ENCODE measurements at places on chromosomes 7 and 10. TPM values are rescaled to one million over a fixed set of nuclear protein-coding genes. Genes with fewer than 3 reads are reported as not detected.

Gene PKD2L1
- total RNA-seq: 0.71 TPM

Gene PODXL
- total RNA-seq: 27.3 TPM

Gene PRPS1L1
- not detected for total RNA-seq

Gene PRR15
- total RNA-seq: 1.6 TPM

Gene IDI2
- not detected for total RNA-seq

DNA sequence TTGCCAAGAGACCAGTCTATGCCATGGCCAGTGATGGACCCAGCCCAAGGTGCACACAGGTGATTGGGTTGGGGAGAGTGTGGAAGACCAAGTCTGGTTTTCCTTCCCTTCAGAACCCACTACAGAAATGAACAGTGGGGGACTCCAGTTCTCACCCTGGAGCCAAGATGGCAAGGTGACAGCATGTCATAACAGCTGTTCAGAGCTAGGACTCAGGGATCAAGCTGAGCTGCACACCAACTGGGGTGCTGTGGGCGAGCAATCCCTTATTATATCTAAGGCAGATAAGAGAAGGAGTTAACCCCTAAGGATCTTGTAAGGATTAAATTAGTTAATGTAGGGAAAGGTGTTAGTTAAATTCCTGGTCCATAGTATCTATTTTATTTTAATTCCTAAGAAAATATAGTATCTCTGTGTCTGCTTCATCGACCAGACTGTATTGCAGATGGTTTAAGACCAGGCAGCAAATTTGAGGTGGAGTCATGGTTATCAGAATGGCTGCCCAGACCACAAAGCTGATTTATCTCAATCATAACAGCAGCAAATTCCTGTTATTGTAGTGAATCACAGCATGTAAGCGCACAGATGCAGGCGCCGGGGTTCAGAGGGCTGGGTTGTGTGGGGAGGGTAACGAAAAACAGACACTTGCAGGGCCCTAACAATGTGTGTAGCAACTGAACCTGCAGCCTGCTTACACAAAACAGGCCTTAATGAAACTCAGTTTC is 208.7 kb upstream of the ZNF32 start:
- peak overlapping the region; percentile 30 for H3K27ac ChIP-seq
- H3K4me3 ChIP-seq: no peak overlapping the region
- no peaks in the 10 kb centered on the region for H3K36me3 ChIP-seq
- DNase-seq: no peak
- no peaks in the 10 kb centered on the region for H3K27me3 ChIP-seq

GRCh38 chr7:102289057-102289456 is 2.4 kb downstream of the SH2B2 start:
- no peak for DNase-seq
- no peaks in the 10 kb centered on the region for H3K4me1 ChIP-seq
- no peak overlapping the region for H3K27ac ChIP-seq
- H3K27me3 ChIP-seq: no peaks in the 10 kb centered on the region

GRCh38 chr10:75211007-75211691 is 553 bp downstream of the VDAC2 start:
- no peaks in the 10 kb centered on the region for H3K36me3 ChIP-seq
- no peak for DNase-seq
- peak overlapping the region; percentile 20 for H3K27ac ChIP-seq
- H3K27me3 ChIP-seq: no peaks in the 10 kb centered on the region

DNA sequence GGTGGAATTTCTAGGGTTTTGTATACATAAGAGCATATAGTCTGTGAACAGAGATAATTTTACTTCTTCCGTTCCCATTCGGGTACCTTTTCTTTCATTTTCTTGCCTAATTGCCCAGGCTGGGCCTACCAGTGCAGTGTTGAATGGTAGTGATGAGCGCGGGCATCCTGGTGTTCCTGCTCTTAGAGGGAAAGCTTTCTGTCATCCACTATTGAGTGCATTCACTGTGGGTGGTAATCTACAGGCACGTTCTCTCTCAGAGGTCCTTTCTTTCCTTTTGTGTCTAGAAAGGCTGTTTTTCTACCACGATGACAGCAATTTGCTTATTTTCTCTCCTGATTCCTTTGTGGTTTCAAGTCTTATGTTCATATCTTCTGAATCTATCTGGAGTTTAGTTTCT is 65.0 kb downstream of the INPP5A start:
- H3K36me3 ChIP-seq: no peaks in the 10 kb centered on the region
- H3K4me3 ChIP-seq: no peak overlapping the region
- H3K27ac ChIP-seq: no peak overlapping the region
- peaks cover 4% of the 10 kb centered on the region for H3K4me1 ChIP-seq
- no peaks in the 10 kb centered on the region for H3K27me3 ChIP-seq

DNA sequence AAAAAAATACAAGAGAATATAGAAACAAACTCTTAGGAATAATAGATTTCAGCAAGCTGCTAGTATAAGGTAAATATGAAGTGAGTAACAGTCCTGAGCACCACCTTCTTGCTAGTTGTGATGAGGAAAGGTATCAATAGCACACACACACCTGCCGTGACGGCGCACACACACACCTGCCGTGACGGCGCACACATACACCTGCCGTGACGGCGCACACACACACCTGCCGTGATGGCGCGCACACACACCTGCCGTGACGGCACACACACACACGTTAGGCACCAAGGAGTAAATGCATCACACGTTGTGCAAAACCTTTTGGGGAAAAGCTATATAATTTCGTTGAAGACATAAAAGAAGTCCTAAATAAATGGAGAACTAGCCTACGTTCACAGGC is 4.7 kb upstream of the JAKMIP3 start:
- DNase-seq: no peak
- no peak overlapping the region for H3K27ac ChIP-seq
- no peaks in the 10 kb centered on the region for H3K4me1 ChIP-seq
- H3K27me3 ChIP-seq: no peaks in the 10 kb centered on the region
- H3K36me3 ChIP-seq: no peaks in the 10 kb centered on the region
- no peak overlapping the region for H3K4me3 ChIP-seq

DNA sequence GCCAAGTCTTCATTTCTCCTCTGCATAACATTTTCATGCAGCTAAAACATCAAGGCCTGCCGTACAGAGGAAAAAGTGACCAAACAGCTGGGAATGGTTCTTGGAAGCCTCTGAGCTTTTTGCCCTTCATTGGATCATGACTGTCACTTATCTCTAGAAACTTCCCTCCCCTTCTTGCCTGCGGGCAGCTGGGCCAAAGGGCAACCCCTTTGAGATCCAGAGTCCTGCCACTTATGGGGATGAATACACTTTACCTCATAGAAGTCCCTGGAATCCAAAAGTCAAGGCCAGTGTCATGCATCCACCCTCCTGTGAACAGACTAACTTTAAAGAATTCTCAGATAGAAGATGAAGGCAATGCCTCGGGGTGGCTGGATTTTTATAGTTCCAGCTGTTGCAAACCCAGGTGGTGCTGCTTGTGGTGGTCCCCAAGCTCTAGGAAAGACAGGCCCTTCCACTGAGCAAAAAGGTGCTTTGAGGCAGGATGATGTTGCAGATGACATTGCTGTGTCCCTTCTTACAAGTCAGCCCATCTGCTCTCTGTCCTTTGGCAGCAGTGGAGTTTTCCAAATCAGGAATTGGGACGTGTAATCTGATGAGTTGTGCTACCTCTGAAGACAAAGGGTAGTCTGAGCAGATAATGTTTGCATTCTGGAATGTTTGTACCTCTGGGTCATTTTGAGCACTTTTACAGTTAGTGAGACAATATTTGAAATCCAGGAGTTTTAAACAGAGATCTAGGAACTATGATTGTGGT is 64.2 kb downstream of the LRMDA start:
- H3K4me3 ChIP-seq: no peak overlapping the region
- H3K27ac ChIP-seq: no peak overlapping the region

- H3K4me1 ChIP-seq: no peaks in the 10 kb centered on the region
- no peak for DNase-seq
- H3K4me3 ChIP-seq: no peak overlapping the region
- H3K27me3 ChIP-seq: no peaks in the 10 kb centered on the region
- H3K27ac ChIP-seq: no peak overlapping the region
These were observed 116.6 kb upstream of the FOXP2 start for GRCh38 chr7:114298011-114298410.

DNA sequence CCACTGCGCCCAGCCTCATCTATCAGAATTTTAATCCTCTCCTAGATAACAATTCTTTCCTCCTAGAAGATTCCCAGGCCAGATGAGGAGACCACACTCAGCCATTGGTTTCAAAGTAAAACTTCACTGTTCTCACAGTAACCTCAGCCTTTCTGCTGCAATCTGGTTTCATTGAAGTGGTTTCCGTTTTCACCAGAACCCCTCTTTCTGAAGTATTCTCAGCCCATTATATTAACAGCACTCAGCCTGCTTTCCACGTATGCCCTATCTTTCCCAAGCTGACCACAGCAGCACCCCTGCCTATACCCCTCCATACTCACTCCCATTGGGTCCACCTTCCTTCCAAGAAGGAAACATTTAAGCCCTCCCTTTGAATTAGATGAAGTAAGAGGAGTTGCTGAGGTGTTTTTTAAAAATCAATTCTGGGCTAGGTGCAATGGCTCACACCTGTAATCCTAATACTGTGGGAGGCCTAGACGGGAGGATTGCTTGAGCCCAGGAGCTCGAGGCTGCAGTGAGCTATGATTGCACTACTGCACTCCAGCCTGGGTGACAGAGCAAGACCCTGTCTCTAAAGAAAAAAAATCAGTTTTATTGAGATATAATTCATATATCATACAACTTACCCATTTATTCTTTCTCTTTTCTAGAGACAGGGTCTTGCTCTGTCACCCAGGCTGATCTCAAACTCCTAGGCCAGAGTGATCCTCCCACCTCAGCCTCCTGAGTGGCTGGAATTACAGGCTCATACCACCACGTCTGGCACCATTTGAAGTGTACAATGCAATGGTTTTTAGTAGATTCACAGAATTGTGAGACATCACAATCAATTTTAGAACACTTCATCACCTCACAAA is 11.3 kb downstream of the PLAU start:
- DNase-seq: no peak
- no peaks in the 10 kb centered on the region for H3K36me3 ChIP-seq
- H3K4me1 ChIP-seq: no peaks in the 10 kb centered on the region
- H3K4me3 ChIP-seq: no peak overlapping the region
- H3K27me3 ChIP-seq: no peaks in the 10 kb centered on the region

DNA sequence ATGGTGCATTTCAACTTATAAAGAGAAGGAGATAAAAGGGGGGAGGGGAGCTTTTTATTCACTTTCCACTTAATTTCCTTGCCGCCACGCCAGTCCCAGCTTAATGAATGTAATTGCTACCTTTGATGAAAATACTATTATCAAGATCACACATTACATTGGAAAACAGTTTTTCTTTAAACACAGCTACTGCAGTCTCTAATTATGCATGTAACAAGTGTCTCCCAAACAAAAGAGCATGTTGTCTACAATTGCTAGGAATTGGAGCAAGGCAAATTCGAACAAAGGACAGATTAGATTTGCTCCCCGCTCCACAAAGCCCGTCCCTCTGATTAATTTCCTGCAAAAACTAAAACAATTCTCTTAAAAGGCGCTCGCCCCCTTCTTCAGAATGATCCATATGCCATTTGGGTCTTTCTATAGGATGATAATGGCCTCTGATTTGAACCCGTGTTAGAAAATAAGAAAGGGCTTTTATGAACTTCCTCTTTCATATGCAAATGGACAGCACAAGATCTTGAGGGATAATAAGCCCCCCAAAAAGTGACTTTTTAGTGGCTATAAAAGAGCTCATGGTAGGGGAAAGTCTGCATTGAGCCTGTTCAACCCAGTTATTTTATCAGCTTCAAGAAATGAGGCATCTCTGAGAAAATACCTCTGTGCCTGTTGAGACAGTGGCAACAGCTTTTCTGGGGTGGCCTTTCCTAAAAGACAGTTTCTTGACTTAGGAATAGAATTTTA is 60.6 kb downstream of the ACADSB start:
- no peaks in the 10 kb centered on the region for H3K27me3 ChIP-seq
- no peak overlapping the region for H3K4me3 ChIP-seq
- H3K36me3 ChIP-seq: no peaks in the 10 kb centered on the region
- no peak for DNase-seq

- H3K4me3 ChIP-seq: no peak overlapping the region
- H3K36me3 ChIP-seq: no peaks in the 10 kb centered on the region
- peak overlapping the region; percentile 88 for H3K27ac ChIP-seq
- no peaks in the 10 kb centered on the region for H3K4me1 ChIP-seq
- DNase-seq: no peak
These were observed 2.2 kb downstream of the STN1 start for GRCh38 chr10:103915796-103916195.

DNA sequence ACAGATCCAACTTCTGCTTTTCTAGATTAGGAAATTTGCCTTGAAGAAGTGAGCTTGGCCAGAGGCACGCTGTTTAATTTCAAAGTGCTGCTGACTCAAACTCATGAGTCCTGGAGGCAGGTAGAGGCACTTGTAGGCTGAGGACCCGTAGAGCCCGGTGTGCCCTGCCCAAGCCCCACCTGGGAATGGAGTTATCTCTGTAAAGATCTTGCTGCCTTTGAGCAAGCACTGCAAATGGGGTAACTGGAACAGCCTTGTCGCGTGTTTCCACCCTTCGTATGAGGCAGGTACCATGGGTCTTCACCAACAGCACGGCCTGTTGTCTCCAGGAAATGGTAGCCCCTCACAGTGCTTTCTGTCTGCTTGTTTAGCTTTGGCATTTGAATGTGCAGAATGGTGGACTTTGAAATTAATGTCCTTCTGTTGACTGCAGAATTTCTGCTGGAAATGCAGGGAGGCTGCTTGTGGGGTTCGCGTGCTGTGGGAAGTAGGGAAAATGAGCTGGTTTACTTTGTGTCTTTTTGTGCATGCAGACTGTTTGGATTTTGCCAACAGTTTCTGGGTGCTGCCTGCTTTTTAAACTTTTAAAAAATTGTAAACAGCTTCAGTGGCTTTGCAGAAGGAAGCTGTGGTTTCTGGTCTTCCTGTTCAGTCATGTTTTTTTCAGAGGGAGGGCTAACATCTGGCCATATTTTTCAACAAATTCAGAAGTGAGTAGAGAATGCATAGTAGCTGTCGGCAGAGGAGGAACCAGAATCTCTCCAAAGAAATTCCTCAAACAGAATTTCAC is 27.2 kb downstream of the CCM2 start:
- H3K36me3 ChIP-seq: no peaks in the 10 kb centered on the region
- H3K27ac ChIP-seq: no peak overlapping the region
- no peaks in the 10 kb centered on the region for H3K4me1 ChIP-seq
- no peak overlapping the region for H3K4me3 ChIP-seq
- no peak for DNase-seq

DNA sequence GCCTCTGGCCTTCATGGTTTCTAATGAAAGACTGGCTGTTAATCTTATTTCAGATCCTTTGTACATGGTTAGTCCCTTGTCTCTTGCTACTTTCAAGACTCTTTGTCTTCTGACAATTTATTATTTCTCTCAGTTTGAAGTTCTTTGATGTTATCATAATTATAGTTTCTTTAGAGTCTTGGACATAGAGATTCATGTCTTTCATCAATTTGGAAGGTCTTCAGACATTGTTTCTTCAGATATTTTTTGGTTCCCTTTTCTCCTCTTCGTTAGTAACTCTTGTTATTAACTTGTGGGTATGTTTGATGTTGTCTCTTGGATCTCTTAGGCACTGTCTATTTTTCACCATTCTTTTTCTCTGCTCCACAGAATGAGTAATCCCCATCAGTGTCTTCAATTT is 8.7 kb downstream of the ZNF37A start:
- no peak for DNase-seq
- no peaks in the 10 kb centered on the region for H3K27me3 ChIP-seq
- no peak overlapping the region for H3K4me3 ChIP-seq
- no peaks in the 10 kb centered on the region for H3K4me1 ChIP-seq

- H3K4me3 ChIP-seq: no peak overlapping the region
- H3K36me3 ChIP-seq: no peaks in the 10 kb centered on the region
- H3K27me3 ChIP-seq: no peaks in the 10 kb centered on the region
- no peak for DNase-seq
These were observed 78.3 kb downstream of the ALOX5 start for GRCh38 chr10:45452268-45452667.
